ENCODE measurements at places on chromosomes 1 and 21.

DNA sequence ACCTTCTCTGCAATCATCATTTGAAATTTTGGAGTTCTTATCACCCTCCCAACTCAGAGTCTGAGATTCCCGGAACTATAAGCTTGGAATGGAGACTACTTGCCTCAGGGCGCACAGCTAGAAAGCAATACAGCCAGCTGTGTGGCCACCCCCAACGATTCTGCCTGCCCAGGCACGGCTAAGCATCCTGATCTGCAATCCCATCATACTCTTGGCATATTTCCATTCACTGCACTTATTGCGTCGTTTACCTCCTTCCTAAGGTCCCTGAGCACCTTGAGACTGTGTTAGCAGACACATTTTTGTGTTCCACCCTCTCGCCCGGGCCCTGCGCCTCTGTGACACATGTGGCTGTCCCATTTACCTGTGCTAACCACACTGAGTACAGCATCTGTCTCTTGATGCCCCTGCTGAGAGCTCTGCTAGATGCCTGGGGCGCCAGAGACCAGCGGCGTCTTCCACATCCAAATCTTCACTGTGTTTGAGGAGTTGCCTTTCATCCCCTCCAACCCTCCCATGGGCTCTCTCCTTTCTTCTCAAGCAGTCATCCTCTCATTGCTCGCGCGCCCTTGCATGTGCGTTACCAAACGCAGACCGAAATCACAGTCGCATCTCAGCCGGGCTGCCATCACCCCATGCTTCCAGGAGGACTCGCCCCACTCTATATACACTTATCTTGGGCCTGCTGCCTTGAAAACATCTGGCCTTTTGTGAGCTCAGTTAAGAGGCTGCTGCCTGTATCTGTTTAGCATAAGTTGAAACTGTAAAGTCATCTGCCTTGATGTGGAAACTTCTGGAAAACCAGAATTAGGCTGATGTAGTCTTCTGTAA, 3.5 kb upstream of the CLDN19 start:
- no peak for DNase-seq

- no peak for DNase-seq
These were observed 12.4 kb downstream of the KCNQ4 start for GRCh38 chr1:40795811-40796586.

DNA sequence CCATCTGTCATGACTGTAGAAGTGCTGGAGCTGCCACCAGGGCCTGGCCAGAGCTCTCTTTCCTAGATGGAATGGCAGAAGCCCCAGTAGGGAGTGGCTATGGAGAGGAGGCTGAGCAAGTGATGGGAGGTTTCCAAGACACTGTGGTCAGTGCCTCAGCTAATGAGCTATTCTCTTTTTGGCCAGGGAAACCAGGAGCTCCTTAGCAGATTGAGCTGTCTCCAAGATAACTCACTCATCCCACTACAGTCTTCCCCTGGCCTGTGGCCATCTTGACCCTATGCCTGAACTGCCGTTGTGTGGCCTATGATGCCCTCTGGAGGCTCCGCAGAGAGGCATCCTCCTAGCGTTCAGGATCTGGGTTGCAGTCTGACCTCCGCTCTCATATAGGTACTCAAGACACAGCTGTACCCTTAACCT, 60.5 kb downstream of the ERI3 start:
- DNase-seq = no peak

GRCh38 chr1:54967372-54967771, 13.1 kb upstream of the TMEM61 start:
- no peak for DNase-seq

DNA sequence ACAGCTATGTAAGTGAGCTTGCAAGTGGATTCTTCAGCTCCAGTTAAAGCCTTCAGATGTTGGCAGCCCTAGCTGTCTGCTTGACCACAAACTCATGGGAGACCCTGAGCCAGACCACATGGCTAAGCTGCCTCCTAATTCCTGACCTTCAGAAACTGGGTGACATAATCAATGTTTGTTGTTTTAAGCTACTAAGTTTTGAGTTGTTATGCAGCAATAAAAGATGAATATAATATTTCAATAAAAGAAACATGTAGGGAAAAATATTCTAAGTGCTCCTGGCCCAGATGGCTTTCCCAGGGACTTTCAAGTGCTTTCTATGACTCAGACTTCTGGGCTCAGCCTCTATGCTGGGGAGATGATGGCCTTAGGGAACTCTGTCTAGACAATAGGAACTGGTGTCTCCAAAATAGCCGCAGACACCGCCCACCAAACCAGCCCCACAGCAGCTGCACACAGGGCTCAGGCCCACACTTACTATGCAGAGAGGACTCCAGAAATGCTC, 20.3 kb upstream of the AZIN2 start:
- DNase-seq = no peak

DNA sequence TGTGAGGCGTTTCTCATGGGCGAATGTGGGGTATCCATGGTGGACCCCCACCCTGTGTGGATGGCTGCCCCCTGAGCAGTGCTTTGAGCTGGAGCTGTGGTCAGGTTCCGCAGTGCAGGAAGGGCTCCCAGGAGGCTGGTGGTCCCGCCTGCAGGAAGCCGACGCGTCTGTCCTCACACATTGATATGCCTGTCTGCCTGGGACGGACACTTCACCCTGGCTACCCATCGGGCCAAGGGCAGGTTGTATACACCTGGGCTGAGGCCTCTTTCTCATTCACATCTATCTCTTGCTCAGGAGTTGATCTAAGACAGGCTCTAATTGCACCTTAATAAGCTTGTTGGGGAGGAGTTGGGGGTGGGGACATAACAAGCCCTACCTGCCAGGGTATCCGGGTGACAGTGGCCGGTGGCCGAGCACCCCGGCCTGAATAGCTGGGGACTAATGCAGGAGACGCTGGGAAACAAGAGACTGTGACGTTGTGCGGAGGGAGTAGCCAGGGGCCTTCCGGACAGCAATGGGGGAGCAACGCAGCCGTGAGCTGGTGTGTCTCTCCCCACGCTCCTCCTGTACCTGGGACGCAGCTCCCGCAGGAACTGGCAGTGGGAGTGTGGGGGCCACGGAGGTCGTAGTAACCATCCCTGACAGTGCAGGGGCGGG, 21.7 kb downstream of the PDXK start:
- no peak for DNase-seq

DNA sequence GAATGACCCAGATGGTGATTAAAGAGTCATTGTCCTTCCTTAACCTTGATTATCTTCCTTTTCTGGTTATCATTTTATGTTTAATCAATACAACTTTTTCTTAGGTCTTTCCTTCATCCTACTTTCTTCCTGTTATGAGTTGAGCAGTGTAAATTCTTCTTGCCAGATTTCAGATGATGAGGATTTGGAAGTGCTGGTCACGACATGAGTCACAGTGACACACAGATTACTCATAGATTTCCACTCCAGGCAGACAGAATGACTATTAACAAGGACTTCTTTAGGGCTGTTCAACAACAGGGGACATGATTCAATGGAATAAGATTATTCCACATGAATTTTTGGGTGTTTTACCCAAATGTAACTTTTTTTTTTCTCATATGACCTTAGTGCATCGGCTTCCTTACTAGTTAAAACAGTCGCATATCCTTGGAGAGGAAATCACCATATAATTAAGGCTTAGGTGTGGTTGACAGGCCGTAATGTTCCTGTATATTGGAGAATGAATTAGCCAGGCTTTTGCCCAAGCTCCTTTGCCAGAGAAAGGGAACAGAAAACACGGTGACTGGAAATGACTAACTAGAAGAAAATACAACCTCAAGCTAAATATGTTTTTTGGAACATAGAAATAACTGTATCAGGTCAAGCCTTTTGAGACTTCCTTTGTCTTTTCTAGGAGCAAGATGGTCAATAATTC, 44.2 kb downstream of the PRRX1 start:
- DNase-seq = no peak

GRCh38 chr1:205568469-205569361, 63.1 kb downstream of the ELK4 start:
- DNase-seq = no peak

GRCh38 chr1:230341162-230341546, 85.0 kb downstream of the PGBD5 start:
- DNase-seq = no peak

DNA sequence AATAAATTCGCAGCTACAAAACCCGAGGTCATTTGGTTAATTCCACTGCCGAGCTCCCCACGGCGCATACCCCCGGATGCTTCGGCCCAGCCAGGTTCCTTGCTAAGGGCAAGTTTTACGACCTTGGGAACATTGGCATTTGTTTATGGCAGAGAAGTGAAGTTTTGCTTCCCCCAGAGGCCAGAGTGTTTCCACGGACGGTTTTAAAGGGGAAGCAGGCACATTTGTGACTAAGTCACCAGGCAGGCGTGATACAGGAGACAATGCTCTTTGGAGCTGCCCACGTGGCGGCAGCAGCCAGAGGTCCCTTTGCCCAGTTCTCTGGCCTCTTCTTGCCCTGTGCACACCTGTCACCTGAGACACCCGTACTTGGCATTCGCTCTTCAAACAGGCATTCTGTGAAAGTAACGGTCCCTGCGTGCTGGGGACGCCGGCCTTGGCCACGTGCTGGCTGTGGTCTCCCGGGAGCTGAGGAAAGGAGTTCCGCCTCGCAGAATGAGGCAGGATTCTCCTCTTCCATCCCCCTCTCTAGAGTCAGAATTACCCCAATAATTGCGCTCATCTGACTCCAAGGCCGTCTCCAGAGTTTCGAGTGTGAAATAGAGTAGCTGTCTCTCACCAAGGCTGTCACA, 138.3 kb downstream of the PRDM16 start:
- no peak for DNase-seq

- no peak for DNase-seq
These were observed 22.0 kb upstream of the GRIK3 start for GRCh38 chr1:37056325-37056724.

GRCh38 chr1:237239248-237239647, 197.3 kb downstream of the RYR2 start:
- DNase-seq = no peak

DNA sequence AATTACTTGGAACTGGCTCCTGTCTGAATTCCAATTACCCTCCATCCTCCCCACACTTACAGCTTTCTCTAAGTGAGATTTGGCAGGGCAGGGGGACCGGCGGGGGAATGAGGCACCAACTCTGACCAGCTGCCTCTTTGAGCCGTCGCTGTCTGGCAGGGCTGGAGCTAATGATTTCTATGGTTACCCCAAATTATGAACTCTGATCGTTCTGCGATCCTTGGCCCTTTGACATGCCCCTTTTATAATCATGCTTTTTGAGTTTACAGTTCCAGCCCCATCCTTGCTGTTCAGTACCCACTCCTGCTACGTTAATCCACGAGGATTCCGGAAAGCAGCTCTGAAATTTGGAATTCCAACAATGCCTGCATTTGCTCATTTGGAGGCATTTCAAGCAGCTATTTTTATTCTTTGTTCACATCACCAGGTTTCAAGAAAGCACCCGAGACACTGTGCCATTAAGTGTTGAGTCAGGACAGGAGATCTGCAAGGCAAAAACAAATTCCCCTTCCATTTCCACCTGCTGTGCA, 54.6 kb upstream of the LBR start:
- no peak for DNase-seq

DNA sequence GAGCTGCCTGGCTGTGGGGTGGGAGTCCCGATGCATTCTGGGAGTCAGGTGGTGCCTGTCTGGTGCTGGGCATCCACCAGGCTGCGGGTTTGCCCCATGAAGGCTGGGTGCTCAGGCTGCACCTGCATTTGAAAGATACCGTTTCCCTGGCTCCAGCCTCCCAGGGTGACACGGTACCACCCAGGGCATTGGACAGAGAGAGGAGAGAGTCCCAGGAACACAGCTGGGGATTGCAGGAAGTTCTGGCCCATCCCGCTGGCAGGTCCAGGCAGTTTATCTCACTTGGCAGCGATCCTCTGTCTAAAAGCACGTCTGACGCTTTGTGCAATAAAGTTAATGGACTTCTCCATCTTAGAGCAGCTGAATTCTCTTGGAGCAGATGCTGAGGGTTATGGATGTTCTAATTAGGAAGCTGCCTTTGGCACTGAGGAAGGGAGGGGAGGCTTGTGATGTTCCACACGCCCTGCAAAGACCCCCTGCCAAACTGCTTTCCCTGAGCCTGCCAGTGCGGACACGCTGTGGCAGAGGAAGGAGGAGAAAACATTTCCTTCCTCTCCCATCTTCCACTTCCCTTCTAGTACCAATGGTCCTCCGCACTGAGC, 246.9 kb downstream of the GRIK3 start:
- no peak for DNase-seq

- no peak for DNase-seq
These were observed 33.5 kb downstream of the IQGAP3 start for GRCh38 chr1:156538711-156539440.

DNA sequence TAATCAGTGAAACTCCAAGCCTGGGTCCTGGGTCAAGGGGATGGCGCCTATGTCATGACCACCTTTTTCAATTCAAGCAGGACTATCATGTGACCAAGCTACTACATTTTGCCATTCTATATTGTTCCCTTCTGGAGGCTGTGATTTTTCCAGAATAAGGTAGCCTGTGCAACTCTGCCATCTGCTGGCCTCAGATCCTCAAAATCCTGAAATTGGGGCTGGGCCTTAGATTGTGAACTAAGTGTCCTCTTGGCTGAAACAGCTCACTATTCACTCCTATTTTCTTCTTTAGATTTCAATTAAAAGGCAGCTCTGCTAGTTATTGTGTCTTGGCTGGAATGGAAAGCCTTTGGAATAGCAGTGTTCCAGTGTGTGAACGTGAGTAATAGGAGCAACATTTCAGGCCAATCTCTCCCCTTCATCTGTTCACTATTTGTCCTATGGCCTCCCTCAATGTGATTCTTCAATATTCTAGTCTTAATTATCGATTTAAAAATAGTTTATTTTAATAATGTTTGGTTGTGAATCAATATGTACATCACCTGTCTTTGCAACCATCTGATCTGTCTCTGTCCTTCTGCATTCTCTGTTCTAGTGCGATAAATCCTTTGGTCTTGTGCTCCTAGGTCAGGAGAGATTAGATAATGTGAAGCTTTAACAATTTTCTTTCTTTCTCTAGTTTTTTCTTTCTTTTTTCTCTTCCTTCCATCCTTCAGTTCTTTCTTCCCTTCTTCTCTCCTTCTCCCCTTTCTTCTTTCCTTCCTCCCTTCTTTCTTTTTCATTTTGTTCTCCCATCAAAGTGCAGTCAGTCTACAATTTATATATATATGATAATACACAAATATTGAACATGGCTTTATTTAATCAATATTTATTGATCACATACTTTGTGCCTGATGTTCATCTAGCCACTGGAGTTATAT, 69.8 kb downstream of the CR1 start:
- DNase-seq = no peak

DNA sequence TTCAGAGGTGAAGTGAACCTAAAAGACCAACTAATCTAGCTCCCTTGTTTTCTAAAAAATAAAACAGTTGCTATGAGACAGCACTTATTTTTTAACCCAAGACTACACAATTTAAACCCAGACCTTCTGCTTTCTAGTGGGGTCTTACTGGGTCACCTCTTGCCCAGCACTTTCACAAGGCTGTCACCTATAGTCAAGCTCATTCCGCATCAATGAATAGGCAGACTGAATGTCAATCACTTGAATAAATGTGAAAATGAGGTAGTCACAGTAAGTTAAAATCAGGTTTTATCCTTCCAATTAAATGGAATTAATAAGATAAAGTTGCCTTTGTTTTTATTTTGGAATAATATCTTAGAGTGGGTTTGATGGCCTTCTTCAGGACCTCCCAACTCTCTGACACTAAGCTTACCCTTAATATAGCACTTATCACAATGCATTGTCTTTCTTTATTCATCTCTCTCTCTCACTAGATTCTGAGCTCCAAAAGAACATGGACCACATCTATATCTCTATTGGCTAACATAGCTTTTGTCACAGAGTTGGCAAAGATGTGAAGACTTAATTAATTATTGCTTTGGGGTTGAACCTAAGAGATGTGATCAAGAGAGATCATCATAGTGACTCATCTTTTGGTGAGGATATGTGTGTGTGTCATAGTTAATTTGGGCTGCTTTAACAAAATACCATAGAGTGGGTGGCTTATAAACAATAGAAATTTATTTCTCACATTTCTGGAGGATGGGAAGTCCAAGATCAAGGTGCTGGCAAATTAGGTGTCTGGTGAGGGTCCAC, 248.7 kb upstream of the DAB1 start:
- DNase-seq = no peak

All from stimulated activated CD4-positive, alpha-beta T cell treated with anti-CD3 and anti-CD28 coated beads, TNF-alpha, amount 100 ng/mL, for 1 hour (primary cell).